ENCODE measurements at places on chromosomes 4 and X.

- DNase-seq: no peak
Measured at GRCh38 chrX:39336671-39337311, 535.5 kb downstream of the MID1IP1 start.

DNA sequence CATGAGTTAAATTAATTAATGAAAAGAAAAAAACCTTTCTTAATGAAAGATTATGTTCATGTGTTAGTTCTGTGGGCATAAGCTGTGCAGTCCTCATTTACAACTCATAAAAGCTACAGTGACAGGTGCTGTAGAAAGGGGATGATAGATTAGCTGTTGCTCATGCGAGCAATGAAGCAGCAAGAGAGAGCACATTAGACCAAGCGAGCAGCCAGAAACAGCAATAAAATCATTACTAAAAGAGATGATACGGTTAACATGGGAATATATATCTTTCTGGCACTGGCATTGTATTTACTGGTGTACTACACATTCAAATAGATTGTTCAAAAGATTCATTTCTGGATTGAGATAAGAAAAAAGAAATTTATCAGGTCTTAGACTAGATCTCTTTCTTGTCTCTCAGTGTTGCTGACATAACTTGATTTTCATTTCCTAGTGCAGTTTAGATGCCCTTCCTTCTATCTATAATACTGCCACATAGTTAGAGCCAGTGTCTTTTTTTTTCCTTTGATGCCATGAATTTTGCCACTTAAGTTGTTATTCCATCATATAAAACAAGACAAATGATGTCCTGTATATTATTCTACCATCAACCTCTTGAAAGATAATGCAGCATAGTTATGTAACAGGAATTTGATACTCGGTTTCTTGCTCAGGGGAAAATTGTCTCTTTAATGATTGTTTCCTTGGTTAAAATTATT lies 164.6 kb downstream of the BANK1 start:
- DNase-seq: no peak

- DNase-seq: no peak
Measured at GRCh38 chrX:135476378-135476777, 44.1 kb upstream of the INTS6L start.

- no peak for DNase-seq
Measured at GRCh38 chr4:47104986-47105385, 73.6 kb downstream of the GABRB1 start.

GRCh38 chr4:120830204-120830603 lies 92.3 kb downstream of the PRDM5 start:
- no peak for DNase-seq

GRCh38 chrX:138908577-138908976 lies 197.1 kb upstream of the FGF13 start:
- no peak for DNase-seq

DNA sequence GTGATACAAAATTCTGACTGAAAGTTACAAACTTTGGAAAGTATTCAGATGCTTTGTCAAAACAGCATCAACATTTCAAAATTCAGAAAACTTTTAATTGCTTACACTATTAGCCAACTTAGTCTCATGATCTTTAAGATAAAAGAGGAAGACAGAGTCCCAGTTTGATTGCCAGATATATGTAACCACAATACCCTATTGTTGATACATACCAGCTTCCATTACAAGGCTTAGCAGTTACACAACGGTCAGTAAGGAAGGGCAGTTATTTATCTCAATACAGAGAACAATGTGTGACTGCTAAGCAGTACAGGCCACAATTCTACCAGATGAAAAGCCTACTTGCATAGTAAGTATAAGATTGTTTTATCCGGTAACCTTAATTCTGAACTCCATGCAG lies 138.4 kb downstream of the SPANXN3 start:
- DNase-seq: no peak

- no peak for DNase-seq
Measured at GRCh38 chr4:165464813-165465381, 86.1 kb downstream of the CPE start.

DNA sequence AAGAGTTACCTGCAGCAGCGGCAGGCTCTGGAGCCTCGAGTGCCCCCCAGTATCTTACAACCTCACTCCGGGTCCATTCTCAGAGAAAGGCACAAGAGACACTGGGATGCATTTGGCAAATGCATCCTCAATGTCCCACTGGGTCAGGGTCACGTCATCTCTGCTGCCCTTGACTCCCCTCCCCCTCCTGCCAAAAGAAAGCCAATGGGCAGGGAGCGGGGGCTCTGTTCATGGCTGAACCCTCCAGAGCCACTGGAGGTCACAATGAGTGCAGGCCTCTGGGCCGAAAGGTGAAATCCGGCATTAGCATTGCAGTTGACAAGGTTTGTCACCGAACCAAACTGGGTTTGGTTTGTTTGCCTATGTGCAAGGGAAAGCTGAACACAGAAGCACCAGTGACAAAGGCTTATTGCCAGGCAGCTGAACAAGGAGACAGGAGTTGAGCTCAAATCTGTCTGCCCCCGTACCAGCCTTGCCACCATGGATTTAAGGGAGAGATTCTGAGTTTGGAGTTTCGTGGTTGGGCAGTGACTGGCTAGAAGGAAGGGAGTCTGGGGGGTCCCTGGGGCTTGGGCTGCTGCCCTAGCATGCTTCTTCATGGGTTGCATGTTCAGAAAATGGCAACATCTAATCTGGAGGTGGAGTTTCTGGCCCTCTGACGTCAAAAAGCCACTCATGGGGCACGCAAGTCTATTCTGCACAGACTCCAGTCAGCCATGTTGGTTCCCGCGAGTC lies 64.3 kb downstream of the HTRA3 start:
- no peak for DNase-seq

- no peak for DNase-seq
Measured at GRCh38 chr4:22962295-22962694, 269.6 kb downstream of the GBA3 start.

DNA sequence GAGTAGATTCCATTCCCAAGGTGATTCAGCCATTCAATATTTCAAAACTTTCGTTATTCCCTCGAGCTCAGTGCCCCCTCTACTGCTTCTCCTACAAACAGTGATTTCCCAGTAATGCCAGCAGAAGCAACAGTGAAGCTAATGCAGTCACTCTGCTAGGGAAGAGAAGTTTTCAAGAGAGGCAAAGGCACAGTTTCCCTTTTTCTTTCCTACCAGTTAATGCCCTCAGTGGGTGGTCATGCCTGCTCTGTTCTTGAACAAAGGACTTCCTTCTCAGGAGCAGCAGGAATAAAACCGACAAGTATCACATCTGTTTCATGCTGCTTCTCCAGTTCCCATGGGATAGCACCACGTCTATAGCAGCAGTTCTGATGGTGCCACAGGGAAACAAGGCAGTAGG lies 317.2 kb downstream of the TENM3 start:
- no peak for DNase-seq

DNA sequence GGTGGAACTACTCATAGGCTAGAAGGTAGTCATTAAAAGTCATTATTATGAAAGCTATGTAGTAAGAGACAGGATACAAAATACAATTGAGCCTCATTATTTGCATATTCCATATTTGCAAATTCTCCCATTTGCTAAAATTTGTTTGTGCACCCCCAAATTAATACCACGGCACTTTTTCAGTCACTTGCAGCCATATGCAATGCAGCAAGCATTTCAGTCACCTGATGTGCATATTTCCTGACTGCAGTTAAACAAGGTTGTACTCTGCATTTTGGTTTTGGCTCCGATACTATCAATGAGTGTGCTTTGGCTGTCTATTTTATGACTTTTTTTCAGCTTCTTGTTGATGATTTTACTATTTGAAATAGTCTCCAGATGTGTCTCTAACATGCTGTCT lies 62.9 kb downstream of the ZNF330 start:
- no peak for DNase-seq

- no peak for DNase-seq
Measured at GRCh38 chr4:155705664-155706063, 39.0 kb downstream of the GUCY1A1 start.

DNA sequence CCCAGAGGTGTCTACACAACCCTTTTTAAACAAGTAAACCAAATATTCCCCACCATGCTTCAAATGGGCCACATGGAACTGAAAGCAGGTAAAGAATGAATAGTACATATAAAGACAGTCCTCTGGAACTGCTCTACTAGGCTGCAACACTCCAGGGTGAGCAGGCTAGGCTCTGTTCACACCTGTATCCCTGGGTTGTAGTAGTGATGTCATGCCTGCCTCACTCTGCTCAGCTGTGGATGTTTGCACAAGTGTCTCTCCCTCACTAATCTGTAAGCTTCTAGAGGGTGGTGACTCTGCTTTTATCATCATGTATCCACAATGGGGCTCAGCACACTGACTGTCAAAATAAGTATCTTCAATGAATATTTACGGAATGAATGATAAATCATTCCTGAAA lies 20.4 kb downstream of the LEF1 start:
- no peak for DNase-seq

DNA sequence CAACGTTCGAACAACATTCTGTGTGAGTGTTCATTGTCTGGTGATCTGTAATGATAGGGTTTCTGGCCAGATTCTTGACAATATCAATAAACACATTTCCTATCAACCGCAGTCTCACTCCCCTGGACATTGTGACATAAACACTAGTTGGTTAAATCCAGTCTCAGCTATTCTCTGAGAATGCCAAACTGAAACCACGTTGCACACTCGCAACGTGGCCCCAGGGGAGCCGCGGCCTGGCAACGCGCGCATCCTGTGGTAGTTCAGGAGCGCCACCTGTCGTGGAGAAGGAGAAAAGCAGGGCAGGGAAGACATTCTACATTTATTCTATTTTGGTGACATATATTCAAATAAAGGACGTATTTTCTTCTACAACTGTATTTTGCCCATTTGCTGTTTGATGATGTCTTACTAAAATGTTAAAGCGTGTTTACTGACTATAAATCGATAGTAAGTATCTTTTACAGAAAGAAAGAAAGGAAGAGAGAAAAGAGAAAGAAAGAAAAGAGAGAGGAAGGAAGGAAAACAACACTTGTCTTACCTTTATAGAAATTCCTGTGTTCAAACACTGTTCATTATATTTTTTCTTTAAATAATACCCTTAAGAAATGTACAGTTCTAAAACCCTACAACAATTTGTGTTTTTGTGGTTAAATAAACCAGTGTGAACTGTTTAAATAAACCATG lies 738.3 kb upstream of the FRG1 start:
- peak; percentile 1 for DNase-seq

- no peak for DNase-seq
Measured at GRCh38 chr4:8239661-8240060, 29.9 kb upstream of the HTRA3 start.

DNA sequence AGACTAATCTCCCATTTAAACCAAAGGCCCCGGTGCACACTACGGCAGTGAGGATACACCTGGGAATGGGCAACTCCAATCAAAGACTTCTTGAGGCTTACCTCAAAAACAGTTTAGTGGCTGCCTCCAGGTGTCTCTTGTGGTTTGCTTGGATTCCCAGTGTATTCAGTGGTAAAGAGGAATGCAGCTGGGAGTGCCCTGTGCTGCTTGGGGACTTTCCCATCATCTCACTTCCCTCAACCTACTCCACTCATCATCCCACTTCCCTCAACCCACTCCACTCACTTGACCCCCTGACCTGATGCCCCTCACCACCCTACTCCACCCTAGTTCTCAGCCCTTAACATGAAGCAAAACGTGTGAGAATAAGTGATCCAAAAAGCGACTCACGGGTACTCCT lies 177.3 kb upstream of the ETNPPL start:
- DNase-seq: no peak

GRCh38 chrX:118974088-118974907 lies at the start of gene LONRF3:
Gene LONRF3, plus strand, starts transcription at chrX:118974618. Its CDS starts 163 bp downstream, at chrX:118974781.
- DNase-seq: no peak

DNA sequence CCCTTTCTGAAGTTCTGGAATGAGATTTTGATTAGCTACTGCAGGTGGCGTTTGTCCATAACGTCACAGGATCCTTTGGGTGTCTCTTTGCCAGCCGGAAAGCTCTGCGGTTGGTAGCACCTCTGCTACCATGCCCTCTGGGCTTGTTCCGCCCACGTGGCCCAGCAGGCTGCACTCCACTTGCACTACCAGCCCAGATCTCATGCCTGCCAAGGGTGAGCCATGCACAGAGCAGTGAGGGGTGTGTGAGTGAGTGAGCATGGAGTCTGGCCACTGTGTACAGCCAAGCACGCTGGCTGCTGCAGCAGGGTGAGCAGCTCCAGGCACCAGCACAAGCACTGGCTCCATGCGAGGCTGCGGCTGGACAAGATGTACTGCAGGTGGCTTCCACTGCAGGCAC lies 6.6 kb upstream of the HNRNPD start:
- no peak for DNase-seq

- no peak for DNase-seq
Measured at GRCh38 chr4:71538528-71538927, 199.7 kb downstream of the SLC4A4 start.

DNA sequence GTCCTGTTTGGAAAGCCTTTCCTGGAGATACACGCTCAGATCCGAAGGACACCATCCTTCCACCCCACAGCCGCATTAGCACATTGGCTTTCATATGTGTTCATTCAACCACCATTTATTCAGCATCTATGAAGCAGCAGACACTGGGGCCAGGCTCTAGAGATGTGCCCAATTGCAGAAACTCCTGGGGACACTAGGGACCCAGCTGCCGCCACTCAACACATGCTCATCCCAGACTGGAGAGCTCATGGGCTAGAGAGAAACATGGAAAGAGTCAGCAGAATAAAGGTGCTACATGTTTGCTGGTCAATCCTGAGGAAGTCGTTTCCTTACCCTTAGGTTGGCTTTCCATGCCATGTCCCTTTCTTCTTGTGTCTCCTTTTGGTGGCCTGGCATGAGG lies 7.6 kb downstream of the CTAG1A start:
- no peak for DNase-seq

DNA sequence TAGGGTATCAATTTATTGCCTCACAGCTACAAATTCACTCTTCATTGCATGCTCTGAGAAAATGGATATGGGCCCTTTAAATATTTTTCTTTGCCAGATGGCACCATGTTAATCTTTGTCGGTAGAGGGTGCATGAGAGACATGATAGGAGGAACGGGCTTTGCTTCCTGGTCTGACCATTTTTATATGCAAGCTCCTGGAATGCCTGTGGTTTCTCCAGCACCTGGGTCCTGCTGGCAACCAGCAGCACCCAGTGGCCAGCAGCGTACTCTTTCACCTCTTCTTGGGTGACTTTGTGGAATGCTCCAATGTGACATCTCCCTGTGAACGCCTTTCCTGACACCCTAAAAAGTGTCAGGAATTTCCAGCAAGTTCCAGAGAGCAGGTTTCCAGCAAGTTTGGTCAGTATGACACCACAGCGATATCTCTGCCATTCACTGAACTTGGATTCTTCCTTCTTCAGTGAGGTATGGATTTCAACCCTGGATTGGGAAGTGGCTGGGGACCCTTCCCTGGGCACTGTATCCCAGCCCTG lies 140.3 kb upstream of the PGRMC2 start:
- DNase-seq: no peak
